ENCODE measurements at places on chromosomes 6 and 20. TPM values are rescaled to one million over a fixed set of nuclear protein-coding genes. Genes with fewer than 3 reads are reported as not detected.

DNA sequence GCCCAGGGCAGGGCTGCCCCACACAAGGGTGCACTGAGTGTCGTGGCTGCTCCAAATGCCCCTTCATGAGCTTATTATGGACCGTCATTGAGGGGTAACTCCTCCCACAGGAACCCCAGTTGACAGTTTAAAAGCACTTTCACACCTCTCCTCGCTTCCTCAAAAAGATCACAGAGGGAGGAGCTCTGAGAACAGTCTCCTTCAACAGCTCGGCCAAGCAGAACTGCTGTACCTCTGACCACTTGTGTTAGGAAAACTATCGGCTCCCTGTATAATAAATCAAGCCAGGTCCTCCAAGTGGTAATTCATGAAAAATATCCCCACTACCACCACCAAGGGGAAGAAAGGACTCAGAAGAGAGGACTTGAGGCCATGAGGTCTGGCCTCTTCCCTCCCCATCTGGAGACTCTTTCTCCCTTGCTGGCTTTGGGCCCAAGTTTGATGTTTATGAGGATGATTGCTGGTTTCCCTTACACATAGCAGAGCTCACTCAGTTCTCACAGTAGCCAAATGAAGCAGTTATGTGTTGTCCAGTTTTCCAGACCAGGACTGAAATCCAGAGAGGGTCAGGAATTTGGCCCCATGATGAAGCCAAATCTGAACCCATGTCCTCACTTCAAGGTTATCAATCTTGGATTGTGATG is 8.7 kb downstream of the SNX21 start:
- peaks cover 33% of the 10 kb centered on the region for H3K36me3 ChIP-seq
- no peak overlapping the region for H3K27ac ChIP-seq
- H3K4me1 ChIP-seq = no peaks in the 10 kb centered on the region
- no peak for DNase-seq

GRCh38 chr6:46909371-46909770 is 12.4 kb downstream of the ADGRF5 start:
- no peak overlapping the region for H3K27ac ChIP-seq
- H3K36me3 ChIP-seq = no peaks in the 10 kb centered on the region
- DNase-seq = no peak
- H3K4me3 ChIP-seq = no peak overlapping the region
- no peaks in the 10 kb centered on the region for H3K27me3 ChIP-seq

Gene CLPSL2
- total RNA-seq = not detected

Gene LRP11
- total RNA-seq = 32.0 TPM

DNA sequence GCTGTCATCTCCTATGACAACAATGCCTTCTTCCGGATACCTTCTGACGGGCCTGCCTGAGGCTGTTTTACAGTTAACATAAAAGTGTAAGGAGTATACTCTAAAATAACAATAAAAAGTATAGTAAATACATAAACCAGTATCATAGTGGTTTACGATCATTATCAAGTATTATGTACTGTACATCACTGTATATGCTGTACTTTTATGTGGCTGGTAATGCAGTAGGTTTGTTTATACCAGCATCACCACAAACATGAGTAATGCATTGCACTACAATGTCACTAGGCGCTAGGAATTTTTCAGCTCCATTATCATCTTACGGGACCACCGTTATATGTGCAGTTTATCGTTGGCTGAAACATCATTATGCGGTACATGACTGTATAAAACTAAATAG is 76.5 kb downstream of the VEGFA start:
- no peaks in the 10 kb centered on the region for H3K36me3 ChIP-seq
- no peaks in the 10 kb centered on the region for H3K27me3 ChIP-seq
- H3K4me1 ChIP-seq = peaks cover 30% of the 10 kb centered on the region
- H3K27ac ChIP-seq = no peak overlapping the region
- no peak overlapping the region for H3K4me3 ChIP-seq

Measured in PC-3 (cell line).